ENCODE measurements at places on chromosomes 7 and 10.

DNA sequence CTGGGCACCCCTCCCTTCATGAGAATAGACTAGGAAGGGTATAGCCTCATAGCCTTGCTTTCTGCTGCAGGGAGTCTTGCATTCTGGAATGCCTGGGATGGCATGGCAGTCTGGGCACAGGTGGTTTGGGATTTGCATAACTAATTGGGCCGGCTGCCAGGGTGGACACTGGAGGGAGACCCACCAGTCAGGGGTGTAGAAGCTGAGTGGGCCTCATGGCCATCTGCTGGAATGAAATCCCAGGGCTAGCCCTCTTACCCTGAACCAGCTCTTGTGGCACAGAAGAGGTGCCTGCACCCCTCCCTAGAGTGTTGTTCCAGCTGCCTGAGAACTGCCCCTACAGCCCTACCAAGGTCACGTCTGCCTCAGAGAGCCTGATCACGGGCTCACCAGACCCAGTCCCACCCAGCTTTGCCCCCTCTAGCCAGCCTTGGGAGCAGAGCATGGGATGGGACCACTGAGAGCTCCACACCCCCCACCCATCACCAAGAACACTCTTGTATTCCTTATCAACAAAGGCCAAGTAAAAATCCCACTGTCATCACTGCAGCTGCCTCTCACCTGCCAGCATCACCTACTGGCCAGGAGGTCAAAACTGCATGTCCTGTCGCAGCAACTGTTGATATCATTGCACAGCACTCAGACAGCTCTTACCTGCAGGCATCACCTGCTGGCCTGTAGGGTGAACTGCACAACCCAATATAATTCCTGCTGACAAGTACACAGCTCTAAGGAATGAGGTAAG lies 148.9 kb downstream of the ZEB1 start:
- peak; percentile 47 for DNase-seq

DNA sequence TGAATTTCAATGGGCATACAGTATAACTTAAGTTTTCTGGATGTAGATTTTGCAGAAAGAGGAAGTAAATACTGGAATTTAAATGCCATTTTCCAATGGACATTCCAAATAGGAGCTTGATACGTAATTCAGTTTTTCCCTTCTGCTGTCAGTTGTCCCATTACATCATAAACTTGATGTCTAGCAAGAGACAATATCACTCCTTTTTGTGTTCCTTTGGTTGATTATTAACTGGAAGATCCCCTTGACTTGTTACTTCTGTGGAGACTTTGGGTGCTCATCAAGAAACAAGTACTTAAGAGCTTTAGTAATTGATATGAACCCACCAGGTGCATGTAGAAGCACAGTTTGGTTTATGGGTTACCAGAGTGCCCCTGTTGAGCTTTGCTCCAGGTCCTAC lies 116.1 kb downstream of the ST7 start:
- no peak for DNase-seq

DNA sequence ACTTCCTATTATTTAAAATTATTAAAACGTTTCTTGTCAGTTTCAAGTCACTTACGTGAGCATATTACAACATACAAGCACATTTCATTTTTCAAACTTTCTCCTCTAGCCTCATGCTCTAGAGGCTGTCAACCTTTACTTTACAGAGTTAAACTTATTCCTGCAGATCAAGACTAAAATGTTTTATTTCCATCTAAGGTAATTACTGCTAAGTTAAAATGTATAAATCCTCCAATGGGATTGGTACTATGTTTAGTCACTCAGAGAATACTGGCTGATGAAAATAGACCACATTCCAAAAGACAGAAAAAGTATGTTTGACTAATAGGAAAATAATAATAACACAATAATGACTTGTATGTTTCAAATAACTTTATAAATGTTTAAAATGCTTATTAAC lies 8.4 kb upstream of the TRDMT1 start:
- no peak for DNase-seq

DNA sequence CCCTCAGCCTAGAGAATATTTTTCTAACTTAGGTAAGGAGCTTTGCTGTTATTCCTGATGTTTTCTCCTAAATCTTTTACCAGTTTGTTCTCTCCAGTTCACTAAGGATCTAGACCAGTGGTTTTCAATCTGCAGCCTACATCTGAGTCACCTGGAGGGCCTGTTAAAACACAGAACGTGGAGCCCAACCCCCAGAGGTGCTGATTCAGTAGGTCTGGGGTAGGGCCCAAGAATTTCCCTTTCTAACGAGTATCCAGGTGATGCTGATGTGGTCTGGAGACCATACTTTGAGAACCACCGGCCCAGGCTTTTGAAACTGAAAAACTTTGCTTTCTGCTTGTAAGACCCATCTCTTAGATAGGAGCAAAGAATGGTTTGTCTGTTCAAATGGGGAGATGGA lies 51.2 kb upstream of the KMT2E start:
- DNase-seq, result no peak

DNA sequence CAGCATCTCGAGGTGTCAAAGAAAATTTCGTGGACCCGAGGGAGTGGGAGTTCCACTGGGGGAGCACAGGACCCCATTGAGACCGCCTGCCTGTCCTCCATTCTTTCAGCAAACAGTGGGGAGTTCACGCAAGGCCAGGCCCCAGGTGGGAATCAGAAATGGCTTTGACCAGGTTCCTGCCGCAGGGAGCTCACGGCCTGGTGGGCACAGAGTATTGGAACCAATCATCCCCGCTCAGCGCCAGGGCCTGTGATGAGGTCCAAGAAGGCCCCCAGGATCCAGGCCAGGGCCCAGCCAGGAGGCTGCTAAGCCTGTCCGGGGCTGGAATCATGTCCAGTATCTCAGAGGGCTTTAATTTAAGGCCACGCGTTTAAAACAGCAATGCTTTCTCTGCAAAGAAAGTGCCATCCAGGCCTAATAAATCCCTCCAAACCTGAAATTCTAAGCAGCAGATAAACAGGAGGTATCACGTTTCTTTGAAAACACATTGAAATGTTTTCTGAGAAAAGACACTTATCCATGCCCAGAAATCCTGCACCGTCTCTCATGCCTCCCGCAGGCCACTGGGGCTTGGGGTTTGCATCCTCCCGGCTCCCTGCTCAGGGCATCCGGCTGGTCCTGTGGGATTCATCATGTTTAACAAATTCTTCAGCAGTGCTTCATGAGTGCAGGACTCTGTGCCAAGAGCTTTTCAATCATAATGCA lies 125.7 kb downstream of the OAT start:
- no peak for DNase-seq

DNA sequence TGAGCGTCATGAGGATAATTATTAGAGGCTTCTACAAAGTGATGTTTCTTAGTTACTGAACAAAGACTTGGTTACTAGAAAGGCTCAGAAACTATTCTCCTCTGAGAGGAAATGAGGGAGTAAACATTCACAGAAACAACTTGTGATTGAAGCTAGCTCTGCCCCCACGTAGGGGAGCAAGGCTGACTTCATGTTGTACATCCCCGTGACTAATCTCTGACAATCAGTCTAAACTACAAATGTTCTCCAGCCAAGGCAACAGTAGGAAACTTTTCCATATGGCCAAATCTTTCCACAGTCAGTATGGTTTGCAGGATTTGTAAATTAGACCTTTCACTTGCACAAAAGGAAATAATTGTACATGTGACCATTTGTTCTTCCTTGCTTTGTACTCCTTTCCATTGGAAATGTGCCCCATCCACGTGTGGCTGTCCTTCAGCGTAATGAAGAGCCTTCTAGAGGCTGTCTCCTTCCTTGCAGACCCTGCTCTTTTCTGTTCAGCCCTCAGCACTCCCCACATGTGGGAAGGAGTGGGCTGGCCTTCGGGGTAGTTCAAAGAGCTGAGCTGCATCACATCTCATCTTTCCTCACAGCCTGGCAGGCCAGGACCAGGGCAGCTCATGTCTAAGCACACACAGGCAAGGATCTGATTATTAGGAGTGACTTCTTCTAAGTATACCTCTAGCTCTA lies 93.5 kb downstream of the PCGF5 start:
- DNase-seq, result peak; percentile 92
